ENCODE measurements at places on chromosomes 7 and 10. TPM values are rescaled to one million over a fixed set of nuclear protein-coding genes. Genes with fewer than 3 reads are reported as not detected.

DNA sequence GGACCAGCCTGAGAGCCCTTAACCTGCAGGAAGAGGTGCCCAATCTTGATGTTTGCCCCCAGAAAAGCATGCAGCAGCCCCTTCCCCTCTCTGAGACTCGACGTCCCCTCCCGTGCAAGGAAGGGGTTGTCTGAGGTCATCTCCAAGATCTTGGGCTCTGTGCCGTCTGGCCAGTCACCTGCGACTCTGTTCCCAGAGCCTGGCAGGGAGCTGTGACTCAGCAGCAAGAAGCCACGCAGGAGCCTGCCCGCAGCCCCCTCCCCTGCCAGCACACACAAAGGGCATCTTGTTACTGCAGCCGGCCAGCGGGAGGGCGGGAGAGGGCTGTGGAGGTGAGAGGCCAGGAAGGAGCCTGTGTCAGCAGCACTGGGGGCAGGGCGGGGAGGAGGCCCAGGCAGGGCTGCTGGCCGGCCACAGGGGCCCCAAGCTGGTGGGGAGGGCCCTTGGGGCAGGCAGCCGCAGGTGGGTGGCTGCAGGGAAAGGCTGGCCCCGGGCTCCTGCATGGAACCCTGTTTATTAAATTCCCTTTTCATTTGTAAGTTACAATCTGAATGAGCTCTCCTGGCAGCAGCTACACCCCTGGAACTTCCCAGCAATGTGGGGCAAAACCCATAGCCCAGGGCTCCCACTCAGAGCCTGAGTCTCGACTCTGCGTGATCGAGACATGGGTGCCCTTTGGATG, 103.7 kb upstream of the ZMIZ1 start:
- DNase-seq = peak; percentile 69
- no peak overlapping the region for H3K4me3 ChIP-seq
- H3K4me1 ChIP-seq = peaks cover 17% of the 10 kb centered on the region

The CCDC3 gene
- 8.4 TPM for polyA plus RNA-seq

DNA sequence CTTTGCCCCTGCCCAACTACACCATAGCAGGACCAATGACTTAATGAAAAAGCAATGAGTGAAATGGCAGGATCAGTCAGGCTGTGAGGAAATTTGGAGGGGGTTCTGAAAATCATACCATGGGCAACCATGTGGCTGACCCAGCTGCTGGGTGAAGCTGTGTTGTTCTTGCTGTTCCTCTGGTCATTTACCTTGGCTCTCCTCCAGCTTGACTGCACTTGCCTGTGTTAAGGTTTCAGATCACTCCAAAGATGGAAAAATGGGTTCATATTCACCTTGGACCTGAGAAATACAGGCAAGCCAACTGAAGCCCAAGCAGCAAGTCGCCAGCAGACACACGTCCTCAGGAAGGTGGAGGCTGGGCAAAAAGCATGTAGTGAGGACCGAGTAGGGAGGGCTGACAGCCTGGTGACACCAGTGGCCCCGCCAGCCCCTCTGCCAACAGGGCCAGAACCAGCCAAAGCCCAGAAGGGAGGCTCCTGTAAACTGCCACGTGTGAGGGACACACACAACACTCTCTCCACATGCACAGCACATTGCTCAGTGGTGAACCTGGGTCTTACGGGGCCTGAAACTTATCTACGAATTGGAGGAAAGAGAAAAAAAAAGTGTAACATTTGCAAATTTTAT, 40.1 kb downstream of the PARP12 start:
- H3K36me3 ChIP-seq = peaks cover 43% of the 10 kb centered on the region
- H3K27me3 ChIP-seq = no peaks in the 10 kb centered on the region
- no peaks in the 10 kb centered on the region for H3K4me1 ChIP-seq
- no peak for DNase-seq
- no peak overlapping the region for H3K4me3 ChIP-seq

The LMOD2 gene
- polyA plus RNA-seq = 0.24 TPM

DNA sequence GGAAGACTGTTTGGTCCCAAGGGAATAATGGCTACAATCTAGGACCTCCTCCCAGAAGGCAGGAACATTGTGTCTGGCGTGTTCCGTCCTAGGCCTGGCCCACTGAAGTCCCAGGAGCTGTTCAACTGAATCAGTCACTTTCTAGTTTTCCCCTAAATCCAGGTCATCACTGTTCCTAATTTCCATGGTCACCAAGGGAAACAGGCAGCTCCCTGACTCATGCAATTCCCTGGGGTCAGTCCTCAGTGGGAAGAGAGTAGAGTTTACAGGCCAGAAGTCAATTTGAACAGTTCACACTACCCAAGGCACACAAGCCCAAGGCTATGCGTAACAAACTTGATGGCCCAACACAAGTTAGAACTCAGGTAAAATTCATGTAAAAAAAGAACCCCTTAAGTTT, 44.0 kb downstream of the CREB3L2 start:
- no peak for DNase-seq
- H3K27ac ChIP-seq = no peak overlapping the region
- H3K4me1 ChIP-seq = peaks cover 17% of the 10 kb centered on the region
- no peak overlapping the region for H3K4me3 ChIP-seq
- H3K27me3 ChIP-seq = no peaks in the 10 kb centered on the region

DNA sequence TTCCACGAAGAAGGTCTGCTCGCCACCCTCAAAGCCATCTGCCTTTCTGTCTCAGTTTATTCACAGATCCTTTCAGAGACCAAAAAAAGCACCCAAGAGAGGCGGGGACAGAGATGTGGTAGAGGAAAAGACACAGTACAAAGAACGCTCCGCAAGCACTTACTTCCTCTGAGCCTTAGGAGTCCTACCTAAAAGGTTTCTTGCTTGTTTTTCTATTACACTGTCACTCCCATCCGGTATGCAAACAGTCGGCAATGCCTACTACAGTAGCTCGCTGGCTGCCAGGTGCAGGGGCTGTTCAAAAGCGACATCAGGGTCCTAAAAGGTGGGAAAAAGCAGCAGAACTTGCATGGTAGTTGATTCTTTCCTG, 816 bp downstream of the TECPR1 start:
- peak overlapping the region; percentile 69 for H3K27ac ChIP-seq
- peaks cover 16% of the 10 kb centered on the region for H3K4me1 ChIP-seq
- peak overlapping the region; percentile 79 for H3K4me3 ChIP-seq
- H3K36me3 ChIP-seq = no peaks in the 10 kb centered on the region

- no peak overlapping the region for H3K4me3 ChIP-seq
- H3K27me3 ChIP-seq = no peaks in the 10 kb centered on the region
- no peaks in the 10 kb centered on the region for H3K36me3 ChIP-seq
- no peak for DNase-seq
- H3K4me1 ChIP-seq = no peaks in the 10 kb centered on the region
Observed at GRCh38 chr7:70494225-70495032, 637.5 kb upstream of the GALNT17 start.
